ENCODE measurements at places on chromosomes 4 and X.

- no peak for DNase-seq
These were observed 20.5 kb downstream of the RWDD4 start for GRCh38 chr4:183638436-183638835.

GRCh38 chr4:1379351-1379781 is 26.9 kb downstream of the NKX1-1 start:
- no peak for DNase-seq

GRCh38 chr4:185847352-185848097 is 35.5 kb upstream of the SORBS2 start:
- no peak for DNase-seq

GRCh38 chrX:107662824-107663223 is 34.5 kb downstream of the PRPS1 start:
- DNase-seq: no peak

DNA sequence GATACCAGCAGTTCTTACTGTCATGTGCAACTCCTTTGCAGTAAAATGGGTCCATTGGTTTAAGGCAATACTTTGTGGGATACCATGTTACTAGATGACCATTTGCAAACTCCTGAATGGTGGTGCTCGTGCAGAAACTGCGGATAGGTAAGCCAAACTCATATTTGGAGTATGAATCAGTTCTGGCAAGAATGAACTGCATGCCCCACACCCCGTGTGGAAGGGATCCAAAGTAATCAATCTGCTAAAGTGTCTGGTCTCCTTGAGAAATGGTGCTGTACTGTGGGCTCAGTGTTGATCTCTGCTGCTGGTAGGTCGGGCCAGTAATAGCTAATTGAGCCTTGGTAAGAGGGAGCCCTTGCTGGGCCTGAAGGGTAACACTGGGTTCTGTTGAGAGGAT is 4.2 kb upstream of the TAB3 start:
- no peak for DNase-seq

- no peak for DNase-seq
These were observed 112.3 kb upstream of the BANK1 start for GRCh38 chr4:101678180-101678579.

DNA sequence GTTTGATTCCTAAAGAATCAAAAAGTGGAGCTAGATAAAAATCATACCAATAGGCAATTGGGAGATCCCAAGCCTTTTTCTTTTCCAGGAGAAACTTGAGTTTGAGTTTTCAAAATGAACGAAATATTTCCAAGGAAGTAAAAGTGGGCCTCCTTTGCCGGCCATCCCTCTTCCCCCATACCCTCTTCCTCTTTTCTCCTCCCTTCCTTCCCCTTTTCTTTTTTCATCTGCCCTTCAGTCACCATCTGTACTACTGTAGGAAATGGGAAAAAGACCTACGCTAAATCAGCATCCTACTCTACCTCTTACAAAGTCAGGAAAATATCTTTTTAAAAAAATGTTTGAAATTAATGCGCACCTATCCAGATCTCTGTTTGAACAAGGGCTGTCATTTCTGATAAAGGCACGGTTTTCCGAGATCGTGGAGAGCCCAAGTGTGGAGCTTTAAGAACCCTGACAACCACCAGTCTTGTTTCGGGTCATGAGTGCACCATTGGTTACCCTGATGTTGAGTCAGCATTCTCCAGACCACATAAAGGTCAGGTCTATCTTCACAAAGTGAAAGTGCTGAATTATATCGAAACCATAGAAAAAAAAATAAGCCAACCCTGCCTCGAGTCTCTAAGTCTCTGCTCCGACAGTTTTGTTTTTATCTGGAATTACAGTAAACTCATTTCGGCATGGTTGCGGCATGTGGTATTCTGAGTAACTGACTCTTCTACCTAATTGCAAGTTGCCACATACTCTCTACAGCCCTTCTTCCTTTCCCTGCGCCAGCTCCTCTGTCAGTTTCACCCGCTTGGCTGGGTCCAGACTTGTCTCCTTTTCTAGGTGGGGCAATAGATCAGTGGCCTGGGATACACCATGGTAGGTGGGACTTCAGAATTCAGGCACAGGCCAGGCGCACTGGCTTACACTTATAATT is 140.2 kb upstream of the KLF3 start:
- DNase-seq: peak; percentile 22

DNA sequence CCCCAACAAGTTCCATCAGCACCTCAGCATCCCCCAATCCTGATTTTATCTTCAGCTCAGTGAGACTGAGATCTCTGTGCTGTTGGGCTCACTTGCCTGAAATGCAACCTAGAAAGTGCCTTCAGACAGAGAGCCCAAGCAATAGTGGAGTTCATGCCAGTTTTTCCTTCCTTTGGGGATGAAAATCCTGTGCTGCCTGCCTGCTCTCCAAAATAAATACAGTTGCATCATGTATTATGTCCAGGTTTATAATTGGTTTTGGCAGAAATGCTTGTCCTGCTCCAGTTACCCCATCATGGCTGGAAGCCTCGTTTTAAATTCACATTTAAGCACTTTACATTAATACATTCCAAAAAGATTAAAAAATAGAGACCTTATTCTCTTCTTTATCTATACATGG is 1865.5 kb upstream of the TENM3 start:
- no peak for DNase-seq

GRCh38 chrX:71183341-71183740 is 38.7 kb downstream of the NLGN3 start:
- no peak for DNase-seq

DNA sequence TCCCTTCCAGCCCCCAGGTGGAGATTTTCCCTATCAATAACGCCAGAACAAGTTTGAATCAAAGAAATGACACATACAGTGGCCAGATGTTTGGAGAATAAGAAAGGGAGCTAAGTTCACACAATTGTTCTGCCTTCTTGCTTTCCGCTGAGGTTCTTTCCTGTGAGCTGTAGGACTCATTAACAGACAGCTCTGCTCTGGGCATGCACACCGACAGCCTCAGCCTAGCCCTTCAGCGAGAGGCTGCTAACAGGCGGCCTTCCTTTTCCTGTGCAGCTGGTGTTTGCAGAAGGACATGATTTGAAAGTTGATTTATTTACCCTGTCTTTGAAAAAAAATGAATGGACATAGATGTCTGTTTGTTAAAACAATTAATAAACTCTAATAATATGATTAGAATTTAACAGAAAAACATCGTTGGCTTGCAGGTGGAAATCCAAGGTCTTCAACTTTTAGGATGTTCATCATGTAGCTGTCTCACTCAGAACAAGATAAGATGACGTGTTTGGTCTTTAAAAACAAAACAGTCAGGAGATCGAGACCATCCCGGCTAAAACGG is 183.3 kb downstream of the KDR start:
- DNase-seq: no peak

DNA sequence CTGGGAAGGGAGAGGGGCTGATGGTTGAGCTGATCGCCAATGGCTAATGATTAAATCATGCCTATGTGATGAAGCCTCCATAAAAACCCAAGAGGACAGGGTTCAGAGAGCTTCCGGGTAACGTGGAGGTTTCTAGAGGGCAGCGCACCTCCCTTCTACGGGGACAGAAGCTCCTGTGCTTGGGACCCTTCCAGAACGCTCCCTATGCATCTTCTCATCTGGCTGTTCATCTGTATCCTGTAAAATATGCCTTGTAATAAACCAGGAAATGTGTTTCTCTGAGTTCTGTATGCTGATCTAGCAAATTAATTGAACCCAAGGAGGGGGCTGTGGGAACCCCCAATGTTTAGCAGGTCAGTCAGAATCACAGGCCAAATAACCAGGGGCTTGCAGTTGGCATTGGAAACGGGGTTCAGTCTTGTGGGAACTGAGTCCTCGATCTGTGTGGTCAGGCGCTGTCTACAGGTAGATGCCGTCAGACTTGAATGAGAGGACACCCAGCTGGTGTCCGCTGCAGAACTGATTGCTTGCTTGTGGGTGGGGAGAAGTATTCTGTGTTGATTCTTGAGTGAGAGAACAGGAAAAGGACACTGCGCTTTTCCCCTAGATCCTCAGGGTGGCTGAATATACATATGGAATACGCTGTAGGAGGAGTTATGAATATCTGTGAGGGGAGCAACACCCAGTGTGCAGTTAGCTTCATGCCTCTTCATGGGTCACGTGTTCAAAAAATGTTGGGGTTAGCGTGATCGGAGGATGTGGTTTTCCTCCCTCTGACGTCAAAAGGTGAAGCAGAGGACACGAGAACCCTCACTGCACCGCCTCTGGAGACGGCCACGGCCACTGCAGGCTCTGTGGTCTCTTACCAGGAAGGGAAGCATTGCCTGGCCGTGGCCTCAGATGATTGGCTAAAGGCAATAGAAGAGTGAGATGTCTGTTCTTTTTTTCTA is 29.2 kb downstream of the HTT-AS start:
- peak; percentile 64 for DNase-seq

- DNase-seq: no peak
These were observed 43.5 kb upstream of the HERC6 start for GRCh38 chr4:88335092-88335665.

GRCh38 chr4:91621446-91621845 is 682.3 kb upstream of the GRID2 start:
- DNase-seq: no peak

- no peak for DNase-seq
These were observed 506.6 kb downstream of the SH3BGRL start for GRCh38 chrX:81708487-81708886.

- DNase-seq: no peak
These were observed 56.7 kb upstream of the ENPP6 start for GRCh38 chr4:184274286-184274951.

DNA sequence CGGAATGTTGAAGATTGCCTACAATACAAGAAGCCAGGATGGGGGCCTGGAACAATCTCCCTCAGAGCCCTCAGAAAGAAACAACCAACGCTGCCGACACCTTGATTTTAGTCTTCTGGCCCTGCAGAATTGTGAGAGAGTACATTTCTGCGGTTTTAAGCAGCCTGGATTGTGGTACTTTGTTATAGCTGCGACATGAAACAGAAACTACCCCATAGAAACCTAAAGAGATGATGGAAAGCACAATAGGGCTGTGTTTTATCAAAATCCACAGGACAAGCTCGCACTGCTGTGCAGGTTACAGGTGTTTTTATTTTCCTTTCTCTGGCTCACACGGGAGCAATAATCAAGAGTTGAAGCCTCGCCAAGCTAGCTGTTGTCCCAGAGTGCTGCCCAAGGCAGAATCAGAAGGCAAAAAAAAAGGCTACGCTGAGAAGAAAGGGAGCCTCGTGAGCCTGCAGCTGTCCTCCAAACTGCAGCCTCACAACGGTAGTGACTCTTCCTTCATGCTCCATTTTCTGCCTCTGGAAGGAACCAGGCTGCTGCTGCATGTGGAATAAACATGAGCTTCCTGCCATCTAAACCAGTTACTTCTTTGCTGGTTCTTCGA is 232.4 kb downstream of the LDB2 start:
- no peak for DNase-seq

- DNase-seq: no peak
These were observed 84.6 kb downstream of the PPP3CA start for GRCh38 chr4:101262683-101263082.

GRCh38 chr4:110518889-110519490 is 43.0 kb downstream of the ENPEP start:
- no peak for DNase-seq

DNA sequence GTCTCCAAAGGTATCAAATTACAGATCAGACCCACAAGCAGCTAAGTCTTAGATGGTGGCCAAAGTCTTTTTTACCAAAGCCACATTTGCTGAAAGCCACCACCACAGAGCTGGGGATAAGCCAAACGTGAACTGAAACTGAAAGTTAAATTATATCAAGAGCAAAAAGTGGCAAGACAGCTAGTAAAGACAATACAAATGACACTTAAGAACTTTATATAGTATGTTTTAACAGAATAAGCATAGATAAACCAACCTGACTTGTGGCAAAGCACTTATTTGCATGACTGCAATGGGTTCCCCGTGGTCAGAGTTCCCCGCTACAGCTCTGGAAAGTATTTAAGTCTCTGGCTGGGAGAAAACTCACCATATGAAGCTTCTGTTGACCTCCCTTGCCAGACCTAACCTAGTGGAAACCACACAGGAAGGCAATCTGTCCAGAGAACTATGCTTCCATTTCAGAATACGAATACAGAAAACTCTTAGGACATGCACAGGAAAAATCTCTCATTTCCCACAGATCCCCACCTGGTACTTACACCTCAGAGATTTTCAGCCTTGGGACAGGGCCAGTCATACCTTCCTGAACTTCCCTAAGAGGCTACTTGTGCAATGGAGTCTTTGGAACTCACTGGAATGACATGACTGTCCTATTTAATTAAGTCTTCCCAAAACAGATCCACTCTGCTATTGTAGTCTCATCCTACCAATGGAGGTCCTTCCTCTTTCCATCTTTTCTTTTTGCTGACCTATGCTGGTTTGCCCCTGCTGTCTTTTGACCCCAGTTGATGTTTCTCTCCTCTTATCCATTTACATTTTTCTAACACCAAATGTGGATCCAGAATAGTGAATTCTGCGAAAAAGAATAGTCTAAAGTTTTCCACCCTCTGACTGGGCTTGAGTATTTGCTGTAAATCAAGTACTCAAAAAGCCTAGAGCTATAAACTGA is 225.1 kb downstream of the NR3C2 start:
- no peak for DNase-seq

DNA sequence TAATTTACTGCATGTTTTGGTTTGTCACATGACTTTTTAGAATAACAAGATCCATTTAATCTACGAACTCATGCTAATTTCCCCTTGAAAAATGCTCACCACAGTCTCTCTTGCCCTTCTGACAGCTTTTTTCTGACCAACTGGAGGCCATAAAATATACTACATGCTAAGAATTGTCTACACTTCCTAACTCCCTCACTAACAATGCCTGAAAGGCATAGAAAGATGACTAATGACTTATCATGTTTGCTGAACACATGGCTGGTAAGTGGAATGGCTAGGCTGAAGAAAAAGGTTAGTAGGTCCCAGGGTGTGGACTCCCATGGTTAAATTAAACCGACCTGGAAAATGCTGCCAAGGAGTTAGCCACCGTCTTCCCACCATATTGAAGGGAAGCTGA is 309.9 kb downstream of the SPOCK3 start:
- no peak for DNase-seq

DNA sequence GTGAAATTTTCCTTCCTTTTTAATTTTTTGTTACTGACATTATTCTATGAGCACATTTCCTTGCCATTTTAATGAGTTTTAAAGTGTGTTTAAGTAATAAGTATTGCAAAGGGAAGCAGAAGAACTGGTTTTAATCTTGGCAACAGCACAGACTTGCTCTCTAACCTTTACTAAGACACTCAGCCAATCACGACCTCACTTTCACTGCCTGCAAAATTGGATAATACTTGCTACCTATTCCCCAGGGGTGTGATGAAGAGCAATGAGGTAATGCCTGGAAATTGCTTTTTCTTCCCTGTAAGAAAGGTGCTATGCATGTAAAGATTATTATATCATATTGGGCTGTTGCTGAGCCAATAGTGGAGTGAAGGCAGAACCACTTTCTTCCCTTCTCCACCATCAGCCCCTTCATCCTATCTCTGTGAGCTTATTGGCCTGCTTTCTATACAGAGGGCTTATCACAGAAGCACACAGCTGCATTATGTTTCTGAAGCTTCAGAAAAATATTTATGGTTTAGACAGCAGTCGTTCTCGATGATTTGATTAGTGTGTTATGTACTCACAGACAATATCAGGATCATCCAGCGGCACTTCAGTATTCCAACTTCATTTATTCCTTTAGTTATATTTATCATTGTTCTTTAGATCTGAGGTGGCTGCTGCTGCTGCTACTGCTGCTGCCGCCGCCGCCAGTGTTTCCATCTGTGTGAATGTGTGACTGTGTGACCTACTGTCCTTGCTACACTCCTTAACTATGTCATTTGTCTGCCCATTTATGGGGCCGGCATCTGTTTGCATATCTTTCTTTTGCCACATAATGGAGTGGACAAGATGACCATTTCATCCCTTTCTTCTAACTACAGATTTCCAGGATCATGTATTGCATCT is 255.1 kb downstream of the C4orf33 start:
- DNase-seq: no peak

All from activated CD4-positive, CD25-positive, alpha-beta regulatory T cell treated with anti-CD3 and anti-CD28 coated beads, Interleukin-2, amount 50 U/mL, for 16 hours (primary cell).